ENCODE measurements at places on chromosomes 3 and 15.

DNA sequence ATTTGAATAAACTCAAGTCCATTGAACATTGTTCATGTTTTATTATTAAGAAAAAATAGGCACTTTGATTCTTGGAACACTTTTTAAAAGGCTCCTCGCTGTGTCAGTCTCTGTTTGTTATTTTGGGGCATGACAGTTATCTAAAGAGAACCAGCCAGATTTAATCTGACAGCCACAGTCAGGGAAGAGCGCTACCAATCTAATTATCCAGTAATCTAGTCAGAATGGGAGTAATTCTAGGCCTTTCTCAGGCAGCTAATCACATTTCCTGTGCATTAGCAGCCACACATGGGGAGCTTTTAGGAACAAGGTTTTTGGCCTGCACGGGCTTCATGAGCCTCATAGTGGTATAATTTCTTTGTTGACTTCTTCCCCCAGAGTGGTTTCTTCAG is 362.2 kb downstream of the RBMS3 start:
- DNase-seq: no peak

- DNase-seq: no peak
Observed at GRCh38 chr15:31149987-31150386, 48.5 kb upstream of the TRPM1 start.

GRCh38 chr3:140434261-140434905 is 243.5 kb upstream of the TRIM42 start:
- DNase-seq: no peak

DNA sequence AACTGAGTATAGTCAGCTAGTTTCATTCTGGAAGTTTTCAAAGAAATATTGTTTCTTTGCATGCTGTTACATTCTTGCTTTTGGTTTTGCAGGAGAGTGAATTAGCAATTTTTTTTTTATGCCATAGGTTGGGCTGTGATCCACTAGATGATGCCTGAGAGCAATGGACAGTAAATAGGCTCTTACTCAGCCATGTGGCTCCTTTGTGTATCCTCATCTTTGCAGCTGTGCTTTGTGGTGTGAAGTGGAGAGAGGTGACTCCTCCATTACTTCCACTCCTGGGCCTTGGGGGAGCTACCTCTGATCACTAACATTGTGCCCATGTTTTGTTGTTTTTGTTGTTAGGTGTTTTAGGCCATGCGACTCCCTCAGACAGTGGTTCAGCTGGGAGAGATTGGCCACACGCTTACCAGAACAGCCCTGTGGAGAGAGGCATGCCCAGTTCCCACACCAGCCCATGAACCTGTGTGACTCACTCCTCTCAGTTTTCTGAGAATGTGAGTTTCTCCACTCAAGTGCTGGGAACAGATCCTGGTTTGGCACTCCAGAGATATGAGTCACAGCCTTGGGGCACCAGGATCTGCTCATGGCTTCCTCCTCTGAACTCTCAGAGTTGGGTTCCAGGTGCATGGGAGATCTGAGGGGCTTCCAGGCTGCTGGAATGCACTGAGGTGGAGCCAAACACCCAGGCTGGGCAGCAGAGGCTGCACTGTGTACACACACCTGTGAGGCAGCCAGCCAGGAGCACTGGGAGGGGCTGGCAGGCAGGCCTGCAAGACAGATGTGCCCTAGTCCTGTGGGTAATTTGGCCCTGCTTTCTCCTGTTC is 785.3 kb downstream of the ROBO2 start:
- DNase-seq: no peak

GRCh38 chr15:42182328-42182886 is 25.7 kb downstream of the VPS39 start:
- DNase-seq: no peak

- DNase-seq: no peak
Observed at GRCh38 chr15:45331972-45332371, 46.4 kb downstream of the GATM start.

Data from stimulated activated CD8-positive, alpha-beta memory T cell treated with anti-CD3 and anti-CD28 coated beads, Interleukin-15, amount 100 ng/mL, for 4 hours (primary cell).